HepG2 (cell line): ENCODE measurements at places on chromosomes 3 and 15. TPM values are rescaled to one million over a fixed set of nuclear protein-coding genes. Genes with fewer than 3 reads are reported as not detected.
A peak's percentile ranks its signal among the peaks of the same experiment; 100 is the strongest.

GRCh38 chr3:170522201-170522600, 63.7 kb downstream of the SLC7A14 start:
- DNase-seq = no peak

DNA sequence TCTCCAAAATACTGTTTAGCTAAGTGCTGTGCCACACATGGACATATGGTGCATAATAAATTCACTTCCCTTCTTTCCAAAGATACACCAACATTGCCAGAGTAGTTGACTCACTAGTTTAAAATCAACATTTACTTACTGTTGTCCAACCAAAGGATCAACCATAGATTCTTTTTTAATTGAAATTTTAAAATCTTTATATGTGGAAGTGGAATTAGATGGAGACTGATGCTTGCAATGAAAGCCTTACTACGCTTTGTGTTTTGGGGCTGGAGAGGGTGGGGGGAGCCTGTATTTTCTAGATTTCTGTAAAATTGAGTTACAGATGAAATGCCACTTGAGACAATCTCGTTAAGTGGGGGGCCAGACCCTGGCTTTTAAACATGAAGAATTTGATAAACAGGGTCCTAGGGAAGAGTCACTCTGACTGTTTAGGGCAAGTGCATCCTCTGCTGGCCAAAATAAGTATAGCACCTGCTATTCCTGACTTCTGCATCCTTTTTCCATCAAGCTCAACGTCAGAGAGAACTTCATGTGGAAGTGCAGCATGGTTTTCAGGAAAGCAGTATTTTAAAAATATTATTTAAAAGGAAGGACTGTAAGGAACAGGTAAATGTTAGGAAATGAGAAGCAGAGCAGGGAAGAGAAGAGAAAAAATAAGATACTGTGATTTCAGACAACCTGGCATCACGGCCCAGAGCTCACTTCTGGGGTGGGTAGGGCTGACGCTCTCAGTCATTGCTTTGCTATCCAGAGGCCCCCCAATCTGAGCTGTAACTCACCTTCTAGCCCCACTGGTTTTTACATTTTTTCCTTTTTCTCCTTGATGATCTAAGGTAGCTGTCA, 76.7 kb downstream of the BOC start:
- peak; percentile 43 for DNase-seq

DNA sequence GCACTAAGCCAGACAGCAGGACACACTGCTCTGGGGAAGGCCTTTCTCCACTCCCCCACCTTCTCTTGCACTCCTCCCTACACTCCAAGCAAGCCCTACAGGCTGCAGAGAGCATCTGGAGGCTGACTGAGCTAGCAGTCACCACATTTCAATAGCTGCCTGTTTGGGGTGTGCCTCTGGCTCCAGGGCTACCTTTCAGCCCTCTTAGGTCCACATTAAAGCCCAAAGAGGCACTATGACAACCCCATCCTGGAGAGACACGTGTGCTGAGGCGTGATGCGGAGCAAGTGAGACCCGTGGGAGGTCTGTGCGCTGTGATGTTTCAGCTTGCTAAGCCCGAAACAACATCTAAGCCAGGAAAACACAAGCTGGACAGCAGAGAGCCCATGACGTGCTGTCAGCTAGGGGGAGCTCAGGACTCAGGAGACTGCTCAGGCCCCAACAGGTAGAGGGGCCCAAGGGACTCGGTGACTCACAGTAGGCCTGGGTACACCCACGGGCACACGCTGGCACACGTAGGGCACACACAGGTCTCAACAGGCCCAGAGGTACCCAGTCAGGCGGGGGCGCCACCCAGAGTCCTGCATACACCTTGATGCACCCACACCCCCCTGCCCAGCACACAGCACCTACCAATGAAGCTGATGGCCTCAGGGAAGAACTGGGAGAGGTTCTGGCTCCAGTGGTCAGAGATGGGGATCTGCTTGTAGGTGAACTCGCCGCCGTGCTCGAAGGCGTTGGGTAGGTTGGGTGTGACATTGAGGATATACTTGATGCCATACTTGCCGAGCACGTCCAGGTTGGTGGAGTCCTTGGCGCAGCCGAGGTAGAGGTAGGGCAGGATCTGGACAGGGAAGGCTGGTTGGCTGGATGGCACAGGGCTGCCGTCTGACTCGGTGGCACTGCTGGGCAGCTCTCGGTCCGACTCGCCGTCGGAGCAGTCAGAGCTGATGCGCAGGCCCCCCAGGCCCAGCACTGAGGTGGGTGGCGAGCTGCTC, 2.8 kb downstream of the DUSP7 start:
- no peak for DNase-seq

- DNase-seq = no peak
Observed at GRCh38 chr3:194632809-194633348, 340 bp downstream of the TMEM44 start.

ARGFX gene
- total RNA-seq = not detected in 2 replicates

- DNase-seq = no peak
Observed at GRCh38 chr3:12541625-12542024, 3.7 kb downstream of the MKRN2OS start.

- DNase-seq = no peak
Observed at GRCh38 chr3:72171946-72172345, 387.0 kb upstream of the PROK2 start.

MEGF11 gene
- total RNA-seq = not detected in 2 replicates

ITGA11 gene
- total RNA-seq = not detected in 2 replicates

GRCh38 chr15:75596703-75597345, 17.7 kb upstream of the PTPN9 start:
- DNase-seq = no peak

DNA sequence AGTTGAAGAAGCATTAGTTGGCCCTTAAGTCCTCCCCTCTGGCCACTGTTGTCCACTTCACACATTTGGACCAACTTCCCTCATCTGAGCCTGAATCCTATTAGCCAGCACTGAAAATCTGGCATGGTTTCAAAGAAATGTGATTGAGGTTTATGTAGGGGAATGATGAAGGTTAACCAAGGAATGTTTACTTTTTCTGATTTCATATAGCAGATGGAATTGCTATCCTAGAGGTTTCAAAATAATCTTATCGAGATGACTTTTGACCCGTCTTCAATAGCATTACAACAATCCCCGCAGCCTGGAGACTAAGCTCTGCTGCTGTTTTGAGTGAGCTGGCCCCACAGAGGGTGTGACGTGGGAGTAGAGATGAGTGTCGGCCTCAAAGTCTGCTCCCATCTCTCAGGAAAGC, 200.8 kb upstream of the IL12A start:
- DNase-seq = peak; percentile 64

GRCh38 chr3:69428657-69429255, 42.9 kb upstream of the FRMD4B start:
- no peak for DNase-seq

NANOGP8 gene
- total RNA-seq = 0.25 and 0.27 TPM in 2 replicates

GRCh38 chr3:48406443-48407431, 23.1 kb downstream of the PLXNB1 start:
- DNase-seq = no peak

DNA sequence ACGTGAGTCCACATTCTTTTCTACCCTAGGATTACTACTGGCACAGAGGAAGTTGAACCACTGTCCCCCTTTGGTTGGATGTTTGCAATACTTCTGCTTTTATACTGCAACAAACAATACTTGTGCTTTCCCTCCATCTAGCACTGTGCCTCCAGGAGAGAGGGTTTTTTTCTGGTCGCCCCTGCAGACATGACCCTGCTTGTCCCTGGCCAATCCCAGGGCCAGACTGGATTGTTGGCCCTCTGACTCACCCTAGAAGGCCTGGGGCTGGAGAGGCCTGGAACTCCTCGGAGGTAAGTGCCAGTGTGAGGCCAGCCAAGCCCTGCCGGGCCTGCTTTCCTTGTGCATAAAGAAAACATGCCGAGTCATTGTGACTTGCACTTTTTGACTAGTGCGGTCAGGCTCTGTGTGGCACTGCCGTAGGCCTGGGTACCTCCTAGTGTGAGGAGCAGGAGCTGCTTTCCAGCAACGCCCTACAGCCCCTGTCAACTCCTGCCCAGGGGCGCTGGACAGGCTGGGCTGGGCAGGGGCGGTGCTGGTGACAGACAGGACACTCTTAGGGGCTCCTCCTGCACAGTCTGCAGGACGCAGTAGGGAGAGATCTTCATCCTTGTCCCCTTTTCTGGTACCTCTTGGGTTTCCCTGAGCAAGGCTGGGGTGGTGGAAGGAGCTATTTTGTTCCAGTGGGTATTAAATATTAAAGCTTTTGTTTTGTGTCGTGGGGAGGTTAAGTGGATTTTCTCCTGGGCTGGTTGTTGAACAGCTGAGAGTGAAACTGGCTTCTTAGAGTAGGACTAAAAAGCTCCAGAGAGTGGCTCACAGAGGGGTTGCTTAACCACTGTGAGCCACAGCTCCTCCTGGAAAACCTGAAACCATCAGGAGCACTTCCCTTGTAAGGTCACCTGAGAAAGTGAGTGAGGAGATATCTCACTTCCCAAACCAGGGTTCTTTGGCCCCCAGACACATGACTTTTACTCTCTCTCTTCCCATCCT, 14.4 kb upstream of the TKT start:
- DNase-seq = peak; percentile 97
